ENCODE measurements at places on chromosomes 12 and 14.

DNA sequence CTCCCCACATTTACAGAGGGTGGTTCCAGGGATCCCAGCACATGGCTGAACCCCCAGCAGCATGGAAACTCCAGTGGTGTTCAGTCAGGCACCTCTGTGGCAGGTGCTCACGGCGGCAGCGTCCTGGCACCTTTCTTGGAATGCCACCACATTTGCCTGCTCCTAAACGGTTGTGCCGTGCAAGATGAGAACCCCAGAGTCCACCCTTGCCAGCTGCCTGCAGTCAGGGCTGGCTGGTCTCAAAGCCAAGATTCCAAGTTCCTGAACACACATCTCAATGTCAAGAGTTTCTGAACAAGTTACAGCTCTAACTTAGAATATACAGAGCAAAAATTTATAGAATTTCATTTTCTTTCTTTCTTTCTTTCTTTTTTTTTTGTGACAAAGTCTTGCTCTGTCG is 38.7 kb downstream of the DDX51 start:
- DNase-seq, result no peak

- DNase-seq, result no peak
These were observed 26.1 kb upstream of the C14orf180 start for GRCh38 chr14:104553166-104554087.

- no peak for DNase-seq
These were observed 146.2 kb downstream of the DPF3 start for GRCh38 chr14:72747652-72748051.

DNA sequence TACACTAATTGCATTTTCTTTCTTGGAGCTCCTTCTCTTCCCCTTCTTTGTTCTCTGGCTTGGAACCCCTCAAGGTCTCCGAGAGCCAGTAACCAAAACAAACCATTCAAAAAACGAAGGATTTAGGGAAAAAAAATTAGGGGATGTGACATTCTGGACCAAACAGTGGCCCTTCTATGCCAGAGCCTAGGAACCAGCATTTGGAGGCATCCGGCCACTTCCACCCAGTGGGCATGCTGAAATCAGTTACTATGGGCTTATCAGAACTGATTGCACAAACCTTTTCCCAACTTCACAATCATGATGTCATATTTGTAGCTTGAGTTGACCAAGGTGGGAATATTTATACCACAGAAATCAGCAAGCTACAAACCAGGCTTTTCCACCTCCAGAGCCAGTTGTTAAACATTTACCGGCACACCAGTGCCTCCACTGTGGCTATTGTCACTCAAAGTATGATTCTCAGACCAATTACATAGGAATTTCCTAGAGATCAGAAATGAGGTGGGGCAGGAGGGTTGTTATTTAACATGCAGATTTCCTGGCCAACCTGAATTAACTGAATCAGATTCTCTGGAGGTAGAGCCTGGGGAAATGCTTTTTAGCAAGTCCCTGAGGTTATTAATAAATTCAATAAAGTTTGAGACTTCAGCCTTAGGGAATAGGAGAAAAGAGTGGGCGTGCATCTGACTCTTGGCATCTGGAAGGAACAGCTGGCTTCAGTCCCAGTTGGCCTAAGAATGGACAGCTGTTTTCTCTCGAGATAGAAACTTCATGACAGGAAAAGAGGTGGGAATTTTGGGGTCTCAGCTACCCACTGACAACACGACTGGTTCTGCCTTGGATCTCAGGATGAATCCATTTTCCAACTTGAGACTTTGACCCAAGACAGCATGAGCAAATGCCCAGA is 273.9 kb downstream of the ZFP36L1 start:
- no peak for DNase-seq

- DNase-seq, result no peak
These were observed 47.8 kb downstream of the TESC start for GRCh38 chr12:117051380-117051779.

DNA sequence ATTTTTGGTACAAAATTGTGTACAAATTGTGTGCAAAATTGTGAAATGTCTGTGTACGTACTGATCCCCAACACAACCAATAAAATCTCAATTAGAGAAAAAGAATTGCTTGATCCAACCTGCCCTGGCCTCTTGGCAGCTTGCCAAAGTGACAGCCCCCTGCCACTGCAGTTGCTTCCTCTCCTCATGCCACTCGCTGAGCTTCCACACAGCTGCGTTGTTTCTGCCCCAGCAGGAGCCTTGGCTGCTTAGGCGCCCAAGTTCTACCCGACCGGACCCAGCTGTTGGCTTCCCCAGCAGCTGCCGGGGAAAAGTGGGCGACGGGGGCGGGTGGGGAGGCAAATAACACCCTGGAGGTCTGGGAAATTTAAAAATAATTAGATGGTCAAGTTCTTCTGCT is 171.8 kb upstream of the ATF7IP start:
- peak; percentile 21 for DNase-seq

All from neural progenitor cell (in vitro differentiated cells).